ENCODE measurements at places on chromosomes 7 and 10.

DNA sequence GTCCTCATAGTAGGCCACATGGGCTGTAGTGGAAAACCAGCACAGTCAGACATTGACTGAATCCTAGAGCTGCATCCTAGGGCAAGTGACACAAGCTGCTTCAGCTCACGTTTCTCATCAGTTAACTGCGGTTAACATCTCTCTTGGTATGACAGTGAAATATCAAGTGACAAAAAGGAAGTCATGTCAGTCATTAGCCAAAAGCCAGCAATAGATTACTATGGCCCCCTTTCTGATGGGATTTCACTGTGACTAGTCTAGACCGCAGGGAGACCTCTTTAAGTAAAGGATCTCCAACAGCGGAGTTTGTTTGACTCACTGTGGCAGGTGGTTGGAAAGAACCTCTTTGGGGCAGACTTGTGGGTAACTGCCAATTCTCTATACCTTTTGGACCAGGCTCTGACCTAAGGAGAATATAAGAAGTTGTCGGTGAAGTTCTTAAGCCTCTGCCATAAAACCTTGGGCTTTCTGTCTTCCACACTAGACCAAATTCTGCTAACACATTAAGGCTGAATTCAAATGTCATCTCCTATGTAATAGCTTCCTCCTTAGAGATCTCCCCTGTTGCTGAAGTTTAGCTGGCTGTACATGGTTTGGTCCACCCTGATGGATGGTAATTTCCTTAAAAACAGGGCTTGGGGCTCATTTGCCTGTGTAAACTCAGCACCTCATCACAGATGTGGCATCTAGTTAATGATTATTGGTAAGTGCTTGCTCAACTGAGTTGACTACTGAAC is 115.3 kb downstream of the SGMS1 start:
- no peak for DNase-seq

DNA sequence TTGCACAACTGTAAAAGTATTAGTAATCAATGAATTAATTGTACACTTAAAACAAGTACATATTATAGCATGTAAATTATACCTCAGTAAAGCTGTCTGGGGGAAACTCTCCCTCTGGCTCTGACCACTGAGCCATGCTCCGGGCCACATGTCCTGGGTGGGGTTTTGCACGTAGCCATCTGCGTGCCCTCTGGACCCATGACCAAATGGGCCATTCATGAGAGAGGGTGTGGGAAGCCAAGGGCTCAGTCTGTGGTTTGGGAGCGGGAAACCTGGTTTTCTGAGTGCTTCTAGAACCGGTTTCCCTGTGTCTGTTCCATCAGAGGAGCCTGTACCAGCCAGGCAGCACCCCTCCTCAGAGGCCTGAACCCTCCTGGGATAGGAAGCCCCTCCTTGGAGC is 143.2 kb downstream of the SH3PXD2A start:
- no peak for DNase-seq

DNA sequence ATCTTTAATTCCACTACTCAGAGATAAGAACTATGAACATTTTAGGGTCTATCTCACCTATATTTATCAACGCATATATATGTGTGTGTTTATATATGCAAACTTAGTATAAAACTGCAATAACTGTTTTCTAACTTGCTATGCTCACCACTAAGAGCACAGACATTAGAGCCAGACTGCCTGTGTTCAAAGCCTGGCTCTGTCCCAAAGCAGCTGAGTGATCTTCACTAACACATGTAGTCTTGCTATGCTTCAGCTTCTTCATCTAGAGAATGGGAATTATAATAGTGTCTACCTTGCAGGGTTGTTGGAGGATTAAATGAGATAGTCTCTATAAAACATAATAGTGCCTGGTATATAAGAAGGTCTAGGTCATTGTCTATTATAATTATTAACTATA is 165.5 kb downstream of the MAGI2 start:
- DNase-seq, result no peak

- DNase-seq, result peak; percentile 99
Observed at GRCh38 chr10:30736685-30737232, 107.2 kb upstream of the LYZL2 start.

DNA sequence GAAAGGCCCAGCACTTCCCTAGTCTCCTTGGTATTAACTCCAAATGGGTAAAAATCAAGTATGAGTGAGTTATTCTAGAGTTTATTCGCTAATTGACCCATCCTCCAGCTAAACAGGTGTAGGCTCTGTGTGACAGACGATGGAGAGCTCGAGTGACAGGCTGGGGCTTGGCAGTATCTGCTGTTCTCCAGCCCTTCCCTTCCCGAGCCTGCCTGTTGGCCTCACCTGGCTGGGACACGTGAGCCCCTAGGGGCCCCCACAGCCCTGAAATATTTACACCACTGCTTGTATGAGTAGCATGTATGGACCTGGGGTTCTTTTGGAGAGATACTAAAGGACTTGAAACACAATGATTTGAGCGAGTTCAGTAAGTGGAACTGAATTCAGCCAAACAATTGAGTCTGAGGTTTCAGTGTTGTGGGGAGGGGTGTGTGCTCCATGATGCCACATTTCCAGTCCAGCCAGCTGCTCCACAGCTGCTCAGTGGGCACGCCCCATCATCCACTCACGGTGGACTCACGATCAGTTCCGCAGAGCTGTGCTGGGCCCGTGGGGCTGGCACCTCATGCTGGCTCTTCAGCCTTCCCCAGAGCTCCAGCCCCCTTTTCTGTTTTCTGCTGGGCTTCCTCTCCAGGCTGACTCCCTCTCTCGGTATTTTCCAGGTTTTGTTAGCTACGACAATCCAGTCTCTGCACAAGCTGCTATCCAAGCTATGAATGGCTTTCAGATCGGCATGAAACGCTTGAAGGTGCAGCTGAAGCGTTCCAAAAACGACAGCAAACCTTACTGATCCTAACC is 283.0 kb downstream of the USP6NL start:
- no peak for DNase-seq

DNA sequence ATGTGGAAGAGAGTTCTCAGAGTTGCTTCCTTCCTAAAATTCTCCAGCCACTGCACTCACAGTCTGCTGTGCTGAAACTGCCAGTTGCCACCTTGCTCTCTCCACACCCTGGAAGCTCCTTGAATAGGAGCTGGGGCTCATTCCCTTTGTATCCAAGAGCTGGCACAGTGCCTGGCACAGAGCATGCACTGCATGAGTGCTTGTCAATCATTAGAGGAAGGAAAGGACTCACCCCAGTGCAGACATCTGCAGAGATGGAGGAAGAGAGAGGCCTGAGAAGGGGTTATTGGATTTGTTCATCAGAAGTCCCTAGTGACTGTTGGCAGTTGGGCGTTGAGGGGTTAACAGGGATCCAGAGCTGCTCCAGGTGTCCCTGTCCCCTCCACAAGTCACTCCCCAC is 41.7 kb upstream of the DUSP5 start:
- peak; percentile 16 for DNase-seq

GRCh38 chr10:49332768-49333167 is 33.8 kb downstream of the C10orf71 start:
- no peak for DNase-seq

Data from RCC 7860 (cell line).